ENCODE measurements at places on chromosomes 3 and 15. TPM values are rescaled to one million over a fixed set of nuclear protein-coding genes. Genes with fewer than 3 reads are reported as not detected.

The CNTN6 gene
- not detected for total RNA-seq

The LMAN1L gene
- total RNA-seq: not detected

The DUSP7 gene
- total RNA-seq: 19.8 TPM

The SLC51A gene
- not detected for total RNA-seq

The THOC7 gene
- 62.1 TPM for total RNA-seq

The IRAK2 gene
- 17.6 TPM for total RNA-seq

The POTEB3 gene
- not detected for total RNA-seq

The UBE2Q2 gene
- 44.2 TPM for total RNA-seq

The TGM5 gene
- total RNA-seq: not detected

The CCDC9B gene
- 25.1 TPM for total RNA-seq

The APOD gene
- 0.86 TPM for total RNA-seq

The GOLGA8T gene
- 0.80 TPM for total RNA-seq
